ENCODE measurements at places on chromosomes 5 and 9.

DNA sequence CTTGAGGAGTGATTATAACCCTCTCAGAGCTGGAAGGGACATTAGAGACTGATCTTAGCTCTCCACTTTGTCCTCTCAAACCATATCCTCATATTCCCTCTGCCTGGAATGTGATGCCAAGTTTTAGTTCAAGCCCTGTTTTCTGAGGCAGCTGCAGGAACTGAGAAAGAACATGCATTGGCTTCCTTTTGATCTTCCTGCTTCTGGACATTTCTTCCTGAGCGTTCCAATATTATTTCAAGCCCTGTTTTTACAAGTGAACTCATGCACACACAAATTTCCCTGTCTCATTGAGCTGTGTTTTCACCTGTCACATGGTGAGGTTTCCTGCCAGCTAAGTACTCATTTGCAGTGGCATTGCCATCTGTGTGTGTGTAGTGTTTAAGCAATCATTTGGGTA lies 17.0 kb downstream of the FOCAD start:
- no peak for DNase-seq

DNA sequence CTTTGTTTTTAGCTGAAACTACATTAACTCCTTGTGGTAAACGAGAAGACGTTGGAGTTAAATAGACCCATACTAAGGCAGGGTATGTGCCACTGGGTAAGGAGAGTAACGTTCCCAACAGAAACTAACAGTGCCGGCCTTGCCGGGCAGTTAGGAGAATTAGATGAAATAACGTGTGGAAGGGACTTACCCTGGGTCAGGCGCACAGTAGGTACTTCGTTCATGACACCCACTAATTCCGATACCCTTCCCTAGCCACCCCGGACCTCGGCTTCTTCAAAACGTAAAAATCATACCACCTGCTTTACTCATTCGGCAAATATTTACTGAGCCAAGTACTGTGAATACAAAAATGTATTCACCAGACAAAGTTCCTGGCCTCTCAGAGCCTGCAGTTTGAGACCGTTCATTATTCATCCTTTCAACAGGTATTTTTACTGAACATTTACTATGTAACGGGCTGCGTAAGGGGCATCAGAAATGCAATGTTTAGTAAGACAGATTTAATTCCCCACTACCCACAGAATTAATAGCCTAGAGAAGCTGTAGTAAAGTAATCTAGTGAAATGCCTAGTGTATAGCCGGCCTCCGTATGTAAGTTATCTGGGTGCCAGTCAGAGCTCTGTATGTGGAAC lies 3.2 kb upstream of the SMIM23 start:
- no peak for DNase-seq

DNA sequence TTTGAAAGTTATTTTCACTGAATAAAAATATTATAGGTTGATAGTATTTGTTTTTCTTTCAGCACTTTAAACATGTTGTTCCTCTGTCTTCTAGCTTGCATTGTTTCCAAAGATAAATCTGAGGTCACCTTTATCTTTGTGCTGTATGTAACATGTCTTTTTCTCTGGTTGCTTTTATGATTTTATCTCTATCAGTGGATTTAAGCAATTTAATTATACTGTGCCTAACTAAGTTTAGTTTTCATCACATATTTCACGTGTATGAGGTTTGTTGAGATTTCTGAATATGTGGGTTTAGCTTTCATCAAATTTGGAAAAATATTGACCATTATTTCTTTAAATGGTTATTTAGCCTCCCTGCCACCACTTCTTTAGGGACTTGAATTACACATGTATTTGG lies 214.5 kb downstream of the SNX18 start:
- DNase-seq: no peak

DNA sequence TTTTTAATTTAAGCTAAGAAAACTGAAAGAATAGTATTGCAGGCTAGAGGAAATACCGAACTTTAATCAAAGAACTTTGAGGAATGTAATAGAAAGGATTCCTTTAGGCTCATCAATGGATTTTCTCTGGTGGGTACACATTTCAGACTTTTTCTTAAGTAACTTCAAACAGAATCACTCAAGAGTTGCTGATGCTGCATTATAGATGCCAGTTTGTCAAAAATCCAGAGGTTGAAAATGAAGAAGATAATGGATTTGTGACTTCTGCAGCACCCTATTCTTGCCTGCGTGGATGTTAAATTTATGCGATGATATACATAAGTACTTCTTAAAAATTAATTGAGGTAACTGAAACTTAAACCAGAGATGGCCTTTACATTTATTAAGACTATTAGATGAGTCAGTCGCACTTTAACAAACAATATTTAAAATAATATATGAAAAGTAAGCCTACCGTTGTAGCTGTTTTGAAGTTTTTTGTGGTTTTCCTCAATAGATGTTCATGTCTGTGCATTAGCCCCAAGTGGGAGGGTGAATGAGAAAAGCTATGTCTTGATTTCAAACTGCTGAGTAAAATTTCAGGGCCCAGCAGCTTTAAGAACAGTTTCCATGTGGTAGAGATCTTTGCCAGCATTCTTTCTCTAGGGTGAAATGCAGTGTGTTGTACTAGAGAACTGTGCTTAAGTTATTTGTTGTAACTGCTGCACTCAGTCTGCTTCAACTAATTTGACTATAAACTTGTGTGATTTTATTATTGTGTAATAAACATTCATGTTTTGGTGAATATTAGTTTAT lies at the start of gene OGN:
Gene OGN, minus strand, starts transcription at position 537 of the 795 bp plus-strand sequence. CDS start 1,171 bp downstream, outside the sequence.
- no peak for DNase-seq

- DNase-seq: no peak
These were observed 115.3 kb downstream of the TLE4 start for GRCh38 chr9:79687131-79687447.

DNA sequence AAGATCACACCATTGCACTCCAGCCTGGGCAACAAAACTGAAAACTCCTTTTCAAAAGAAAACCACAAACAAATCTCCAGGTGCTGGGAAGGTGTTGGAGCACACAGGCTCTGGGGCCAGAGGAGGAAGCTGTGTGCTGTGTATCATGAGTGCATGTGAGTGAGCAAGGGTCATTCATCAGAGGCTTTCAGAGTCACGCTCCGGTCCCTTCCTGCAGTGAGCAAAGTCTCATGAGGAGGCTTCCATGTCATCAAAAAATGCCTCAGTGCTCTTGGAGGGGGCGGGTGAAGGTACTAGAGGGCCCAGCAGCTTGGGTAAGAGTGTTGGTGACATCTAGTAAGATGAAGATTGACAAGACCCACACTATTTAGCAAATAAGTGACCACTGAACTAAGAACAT lies 48.3 kb upstream of the TESK1 start:
- no peak for DNase-seq

- no peak for DNase-seq
These were observed 69.3 kb upstream of the MELK start for GRCh38 chr9:36503172-36504088.

DNA sequence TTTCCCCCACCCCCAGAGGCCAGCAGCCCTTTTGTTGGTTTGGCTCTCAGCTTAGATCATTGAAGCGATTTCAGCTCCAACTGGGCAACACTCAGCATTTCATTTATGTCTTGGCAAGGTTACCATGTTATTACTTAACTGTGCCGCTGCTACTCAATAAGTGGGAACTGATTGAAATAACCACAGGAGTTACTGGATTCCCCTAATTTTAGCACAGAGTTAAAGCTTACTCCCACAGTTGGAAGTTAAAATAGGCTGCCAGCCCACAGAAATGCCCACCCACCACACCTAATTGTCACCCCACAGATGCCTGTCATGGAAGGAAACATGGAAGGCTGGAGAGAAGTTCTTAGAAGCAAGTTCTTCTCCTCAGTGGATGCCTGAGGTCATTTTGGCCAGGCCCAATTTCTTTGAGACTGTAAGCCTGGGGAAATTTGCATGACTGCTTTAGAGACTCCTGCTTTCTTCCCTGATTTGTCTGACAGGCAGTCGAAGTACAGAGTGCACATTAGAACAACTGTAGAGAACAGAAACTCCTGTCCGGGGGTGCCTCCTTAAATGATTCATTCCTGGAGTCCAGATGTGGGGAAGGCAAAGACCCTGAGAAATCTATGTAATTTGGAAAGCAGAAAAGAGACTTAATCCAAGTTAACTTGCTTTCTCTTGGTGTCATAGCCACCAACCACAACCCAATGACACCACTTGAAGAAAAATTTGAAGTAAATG lies 370.0 kb downstream of the ZSWIM6 start:
- DNase-seq: no peak

DNA sequence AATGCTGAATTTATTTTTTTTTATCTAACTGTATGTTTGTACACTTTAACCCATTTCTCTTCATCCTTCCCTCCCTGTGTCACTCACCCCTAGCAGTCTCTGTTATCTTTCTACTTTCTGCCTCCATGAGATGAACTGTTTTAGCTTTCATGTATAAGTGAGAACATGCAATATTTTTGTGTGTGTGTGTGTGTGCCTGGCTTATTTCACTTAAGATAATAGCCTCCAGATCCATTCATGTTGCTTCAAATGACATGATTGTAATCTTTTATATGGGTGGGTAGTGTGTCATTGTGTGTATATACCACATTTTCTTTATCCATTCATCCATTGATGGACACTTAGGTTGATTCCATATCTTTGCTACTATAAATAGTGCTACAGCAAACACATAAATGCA lies 1023.9 kb downstream of the TLE1 start:
- no peak for DNase-seq

DNA sequence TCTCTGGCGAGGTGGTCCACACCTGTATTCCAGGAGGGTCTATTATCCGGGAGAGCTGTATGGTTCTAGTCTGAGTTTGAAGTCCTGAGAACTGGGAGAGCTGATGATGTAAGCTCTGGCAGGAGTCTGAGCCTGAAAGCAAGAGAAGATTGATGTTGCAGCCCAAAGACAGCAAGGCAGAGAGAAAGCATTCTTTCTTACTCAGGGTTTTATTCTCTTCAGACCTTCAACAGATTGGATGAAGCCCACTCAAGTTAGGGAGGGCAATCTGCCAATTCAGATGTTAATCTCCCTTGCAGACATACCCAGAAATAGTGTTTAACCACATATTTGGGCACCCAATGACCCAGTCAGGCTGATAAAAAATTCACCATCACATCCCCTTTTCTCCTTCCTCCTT lies 159.1 kb downstream of the CCDC171 start:
- DNase-seq: no peak

- no peak for DNase-seq
These were observed 186.1 kb downstream of the ZNF608 start for GRCh38 chr5:124560370-124560769.

DNA sequence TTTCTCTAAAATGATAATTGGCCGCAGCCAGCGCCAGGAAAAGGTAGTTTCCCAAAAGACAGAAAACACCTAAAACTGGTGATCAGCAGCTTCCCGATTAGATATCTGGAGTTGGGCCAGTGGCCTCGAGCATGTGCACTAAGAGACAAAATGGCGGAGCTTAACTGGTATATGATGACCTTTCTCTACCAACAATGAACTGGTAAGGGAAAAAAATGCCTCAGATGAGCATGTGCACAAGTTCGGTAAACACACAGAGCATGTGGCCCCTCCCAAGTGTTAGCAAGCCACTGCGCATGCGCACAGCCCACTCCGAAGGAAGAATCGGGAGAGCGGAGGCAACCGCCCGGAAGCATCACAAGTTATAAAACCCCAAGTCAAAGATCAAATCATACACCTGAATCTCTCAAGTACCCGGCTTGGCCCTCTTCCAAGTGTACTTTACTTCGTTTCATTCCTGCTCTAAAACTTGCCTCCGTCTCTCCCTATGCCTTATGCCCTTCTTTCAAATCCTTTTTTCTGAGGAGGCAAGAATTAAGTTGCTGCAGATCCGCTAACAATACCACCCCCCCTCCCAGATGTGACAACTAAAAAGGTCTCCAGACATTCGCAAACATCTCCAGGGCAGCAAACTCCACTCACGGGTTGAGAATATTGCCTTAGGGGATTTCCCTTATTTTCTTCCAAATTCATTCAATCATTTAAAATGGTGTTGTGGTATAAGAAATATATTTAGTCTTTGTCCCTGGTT lies 15.0 kb upstream of the PTBP3 start:
- DNase-seq: peak; percentile 90

DNA sequence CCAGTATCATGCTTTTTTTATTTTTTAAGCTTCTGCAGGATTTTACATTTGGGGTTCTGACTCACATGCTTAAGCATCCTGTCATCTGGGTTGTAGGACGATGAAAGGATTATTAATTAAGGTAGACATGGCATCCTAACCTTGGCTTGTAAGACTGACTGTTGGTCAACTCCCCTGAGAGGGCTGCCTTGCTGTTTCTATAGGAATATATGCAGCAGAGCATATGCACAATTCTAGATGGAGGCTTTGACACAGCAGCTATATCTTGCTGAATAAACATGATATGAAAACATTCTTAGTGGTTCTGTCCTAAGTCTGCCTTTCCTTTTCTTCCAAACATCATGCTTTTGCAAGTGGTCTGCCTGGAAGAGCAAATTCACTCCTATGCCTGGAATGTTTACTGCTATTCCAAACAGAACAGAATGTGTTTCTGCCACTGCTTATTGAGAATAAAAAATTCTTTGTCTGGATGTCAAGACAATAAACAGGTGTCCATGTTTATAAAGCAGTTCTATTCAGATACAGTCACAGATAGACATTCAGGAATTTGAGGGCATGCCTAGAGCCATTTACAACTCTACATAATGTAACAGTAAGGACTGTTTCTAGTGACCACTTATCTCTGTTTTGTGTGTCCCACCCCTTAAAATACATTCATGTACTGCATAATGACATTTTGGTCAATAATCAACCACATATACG lies 166.2 kb upstream of the PPP2R2B start:
- DNase-seq: no peak

DNA sequence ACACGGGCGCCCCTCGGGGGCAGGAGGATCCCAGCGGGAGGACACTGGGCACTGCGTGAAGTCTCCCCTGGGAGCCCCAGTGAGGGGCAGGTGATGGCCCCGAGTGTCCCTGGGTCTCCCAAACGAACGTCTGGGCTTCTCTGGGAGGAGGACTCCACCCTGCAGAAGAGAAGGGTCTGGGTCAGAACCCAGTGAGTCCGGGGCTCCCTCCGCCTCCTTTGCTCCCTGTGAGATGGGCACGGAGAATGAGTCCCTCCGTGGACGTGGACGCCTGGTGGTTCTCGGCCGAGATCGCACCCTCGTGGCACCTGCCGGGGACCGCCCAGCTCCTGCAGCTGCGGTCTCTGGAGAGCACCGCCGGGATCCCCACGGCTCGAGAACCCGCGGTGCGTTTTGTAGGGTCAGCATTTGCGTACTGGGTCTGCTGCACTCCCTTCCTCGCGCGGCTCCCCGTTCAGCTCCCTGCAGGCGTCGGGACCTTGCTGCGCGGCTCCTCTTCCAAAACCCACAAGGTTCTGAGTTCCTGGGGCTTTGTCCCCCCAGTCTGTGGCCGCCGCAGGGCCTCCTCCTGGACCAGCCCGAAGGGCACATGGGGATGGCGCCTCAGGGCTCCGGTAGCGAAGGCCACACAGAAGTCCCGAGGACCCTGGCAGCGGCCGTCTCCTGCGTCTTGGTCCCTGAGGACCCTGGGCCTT lies 10.2 kb upstream of the CEP72 start:
- DNase-seq: no peak

All from ELR (cell line).